ENCODE measurements at places on chromosomes 7 and 10. TPM values are rescaled to one million over a fixed set of nuclear protein-coding genes. Genes with fewer than 3 reads are reported as not detected.

HTRA1 gene
- 30.8 TPM for total RNA-seq

ADAP1 gene
- total RNA-seq, result 0.88 TPM

FFAR4 gene
- 0.07 TPM for total RNA-seq

BNIP3 gene
- 149 TPM for total RNA-seq

CXCL12 gene
- total RNA-seq, result 24.4 TPM

CHCHD3 gene
- total RNA-seq, result 138 TPM

TAS2R5 gene
- 0.32 TPM for total RNA-seq

MYH16 gene
- not detected for total RNA-seq

WIPF3 gene
- total RNA-seq, result 18.5 TPM

AFAP1L2 gene
- 1.6 TPM for total RNA-seq

ELAPOR2 gene
- total RNA-seq, result 15.9 TPM

GPR26 gene
- total RNA-seq, result not detected

SAP25 gene
- not detected for total RNA-seq

VPS37D gene
- 0.18 TPM for total RNA-seq
